GM18507 (cell line): ENCODE measurements at places on chromosomes 3 and 15.

DNA sequence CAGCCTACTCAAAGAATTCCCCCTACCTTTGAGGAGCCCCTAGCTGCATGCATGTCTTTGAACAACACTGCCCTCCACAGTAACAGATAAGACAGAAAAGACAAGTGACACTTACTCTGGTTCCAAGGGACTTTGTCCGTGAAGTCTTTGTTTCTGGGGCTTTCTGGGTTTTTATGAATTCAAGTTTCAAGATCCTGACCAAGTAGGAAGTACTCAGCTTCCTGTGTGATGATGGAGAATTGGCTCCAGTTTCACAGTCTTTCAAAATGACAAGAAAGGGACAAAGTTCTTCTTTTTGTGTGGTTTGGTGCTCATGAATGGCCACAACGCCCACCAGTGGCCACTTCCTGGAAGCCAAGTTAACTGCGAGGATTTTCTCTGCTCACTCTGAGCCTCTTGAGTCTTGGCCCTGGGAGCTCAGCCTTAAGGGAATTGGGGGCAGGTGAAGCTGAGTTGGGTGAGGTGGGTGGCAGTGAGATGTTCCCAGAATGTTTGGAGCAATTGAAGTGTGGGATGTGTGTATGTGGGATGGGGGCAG lies at the start of gene CCR1:
CCR1 (minus strand) TSS at position 147 of the 538 bp plus-strand sequence. CDS start 4,000 bp downstream, outside the sequence.
- DNase-seq, result peak; percentile 55

DNA sequence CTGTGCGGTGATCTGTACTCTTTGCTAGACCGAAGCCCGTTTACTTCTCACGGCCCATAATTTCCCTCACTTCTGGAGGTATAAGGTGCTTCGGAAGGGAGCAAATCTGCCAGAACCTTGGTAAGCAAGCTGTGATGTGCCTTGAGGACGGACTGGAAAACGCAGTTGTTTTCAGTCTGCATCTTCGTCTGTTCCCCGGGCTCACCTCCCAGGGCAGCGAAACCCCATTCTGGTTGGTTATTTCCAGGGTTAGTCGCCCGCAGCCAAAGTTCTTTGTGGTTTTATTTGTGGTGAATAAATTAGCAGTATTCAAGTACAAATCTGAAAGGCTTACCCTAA lies 401 bp downstream of the RAMAC start:
- DNase-seq, result no peak

GRCh38 chr3:23993556-23994243 lies 48.6 kb downstream of the NR1D2 start:
- no peak for DNase-seq

DNA sequence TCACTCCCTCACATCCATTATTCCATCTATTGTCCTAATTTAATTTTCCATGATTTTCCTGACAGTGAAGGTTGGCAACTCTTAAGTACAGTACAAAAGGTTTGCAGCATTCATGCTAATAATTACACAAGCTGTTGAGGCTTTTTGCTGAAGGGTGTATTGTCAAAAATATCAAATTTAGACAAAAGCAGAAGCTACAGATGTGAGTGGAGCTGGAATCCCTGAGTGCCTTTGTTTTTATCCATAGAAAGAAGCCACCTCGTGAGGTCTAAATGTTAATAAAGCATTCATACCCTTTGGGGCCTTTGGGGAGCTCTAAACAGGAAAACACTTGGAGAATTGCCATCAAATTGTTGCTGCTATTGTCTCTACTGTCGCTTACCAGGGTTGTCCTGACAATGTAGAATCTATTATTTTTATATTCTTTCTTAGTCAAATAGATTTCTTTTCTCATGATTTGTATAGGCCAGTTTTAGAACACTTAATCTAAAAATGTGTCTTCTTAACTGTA lies 185.8 kb upstream of the ROBO1 start:
- no peak for DNase-seq

DNA sequence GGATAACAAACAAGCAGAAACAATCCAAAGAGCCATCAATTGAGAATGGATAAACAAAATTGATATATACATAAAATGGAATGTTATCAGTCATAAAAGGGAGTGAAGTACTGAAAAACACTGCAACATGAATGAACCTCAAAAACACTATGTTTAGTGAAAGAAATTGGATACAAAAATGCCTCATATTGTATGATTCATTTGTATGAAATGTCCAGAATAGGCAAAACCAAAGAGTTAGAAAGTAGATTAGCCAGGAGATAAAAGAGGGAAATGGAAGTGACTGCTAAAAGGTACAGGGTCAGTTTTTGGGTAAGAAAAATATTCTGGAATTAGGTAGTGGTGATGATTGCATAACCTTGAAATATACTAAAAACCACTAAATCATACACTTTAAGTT lies 9.8 kb upstream of the SLC25A36 start:
- DNase-seq, result no peak

DNA sequence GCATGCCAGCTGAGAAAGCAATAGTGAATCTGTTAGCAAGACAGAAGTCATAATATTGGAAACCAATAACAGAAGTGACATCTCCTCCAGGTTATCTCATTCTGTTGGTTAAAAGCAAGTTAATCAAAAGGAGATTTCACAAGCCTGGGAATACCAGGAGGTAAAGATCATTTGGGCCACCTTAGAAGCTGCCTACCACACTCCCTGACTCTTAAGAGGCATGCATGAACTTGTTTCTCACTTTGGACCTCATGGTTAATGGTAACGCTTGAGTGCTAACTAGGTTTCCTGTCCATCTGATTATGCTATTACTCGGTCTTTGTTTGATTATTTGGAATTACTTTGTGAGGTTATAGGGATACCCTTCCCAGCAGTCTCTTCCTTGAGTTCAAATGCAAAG lies 650.8 kb upstream of the SGO1 start:
- no peak for DNase-seq

- no peak for DNase-seq
Measured at GRCh38 chr3:176739159-176739558, 458.1 kb downstream of the TBL1XR1 start.

GRCh38 chr3:62718515-62719320 lies 156.5 kb downstream of the CADPS start:
- no peak for DNase-seq

- DNase-seq, result no peak
Measured at GRCh38 chr3:111324645-111325044, 217.4 kb upstream of the CD96 start.

DNA sequence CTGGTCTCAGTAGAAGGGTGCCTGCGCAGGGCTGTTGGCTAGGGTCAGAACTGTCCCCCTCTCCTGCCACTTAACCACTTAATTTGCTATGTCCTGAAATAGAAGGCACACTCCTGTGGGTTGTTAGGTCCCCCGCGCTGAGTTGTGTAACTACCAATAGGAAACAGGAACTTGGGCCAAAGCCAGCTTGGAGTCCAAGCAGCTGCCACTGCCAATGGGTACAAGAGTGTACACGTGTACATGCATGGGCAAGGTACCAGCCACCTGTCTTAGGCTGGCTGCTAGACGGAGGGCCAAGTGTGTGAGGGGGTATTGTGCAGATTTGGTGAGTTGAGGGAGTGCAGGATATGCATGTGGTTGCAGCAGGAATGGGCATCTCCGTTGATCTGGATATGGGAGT lies 29.7 kb upstream of the POLG start:
- DNase-seq, result no peak

DNA sequence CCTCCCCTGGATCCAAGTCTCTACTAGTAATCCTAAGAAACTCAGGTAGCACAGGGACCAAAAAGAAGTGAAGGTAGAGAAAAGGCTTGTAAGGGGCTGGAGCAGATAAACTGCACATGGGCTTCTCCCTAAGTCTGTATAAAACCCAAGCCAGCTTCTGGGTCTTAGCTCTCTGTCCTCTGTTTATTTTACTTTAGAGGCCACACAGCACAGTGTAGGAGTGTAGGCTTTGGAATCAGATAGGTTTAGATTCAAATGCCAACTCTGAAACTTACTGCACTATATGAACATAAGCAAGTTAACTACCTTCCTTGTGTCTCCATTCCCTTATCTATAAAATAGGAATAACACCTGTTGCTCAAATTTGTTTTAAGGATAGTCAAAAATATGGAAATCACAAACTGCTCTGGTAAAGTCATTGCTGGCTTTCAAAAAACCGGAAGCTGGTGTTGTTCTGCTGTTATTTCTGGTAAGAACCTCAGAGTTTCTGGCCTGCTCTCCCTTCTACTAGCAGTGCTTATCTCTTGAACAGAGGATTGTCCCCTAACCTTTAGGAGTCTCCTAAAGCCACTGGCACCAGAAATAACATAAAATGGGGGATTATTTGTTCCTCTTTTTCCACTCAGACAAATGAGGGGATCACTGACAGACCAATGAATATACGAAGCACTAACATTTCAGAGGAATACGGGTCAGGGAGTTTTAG lies 33.8 kb downstream of the PIK3R4 start:
- DNase-seq, result no peak

DNA sequence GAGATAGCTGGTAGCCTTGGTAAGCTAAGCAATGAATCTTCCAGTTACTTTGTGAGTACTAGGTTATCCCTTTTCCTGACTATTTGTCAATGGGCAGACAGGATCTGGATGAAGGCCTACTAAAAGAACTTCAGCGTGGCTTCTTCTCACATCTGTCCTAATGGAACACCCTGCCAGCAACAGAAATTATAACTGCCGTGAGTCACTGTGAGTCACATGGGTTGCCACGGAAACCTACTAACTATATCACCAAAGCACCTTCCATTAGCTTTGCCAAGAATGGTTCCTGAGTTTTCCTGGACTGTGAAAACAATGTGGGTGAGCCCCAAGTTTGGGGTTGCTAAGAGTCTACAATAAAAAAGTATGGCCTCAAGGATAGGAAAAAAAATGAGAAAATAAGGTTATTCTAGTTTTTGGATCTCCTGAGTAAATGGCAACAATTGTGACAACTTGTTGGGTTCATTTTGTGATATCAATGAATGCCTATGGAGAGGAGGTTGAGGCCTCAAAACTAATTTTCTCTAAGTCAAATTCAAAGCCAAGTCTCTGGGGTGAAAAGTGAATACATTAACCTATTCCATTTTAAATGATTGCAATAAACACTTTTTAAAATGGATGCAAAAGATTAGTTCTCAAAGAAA lies 195.1 kb upstream of the ICE2 start:
- no peak for DNase-seq

DNA sequence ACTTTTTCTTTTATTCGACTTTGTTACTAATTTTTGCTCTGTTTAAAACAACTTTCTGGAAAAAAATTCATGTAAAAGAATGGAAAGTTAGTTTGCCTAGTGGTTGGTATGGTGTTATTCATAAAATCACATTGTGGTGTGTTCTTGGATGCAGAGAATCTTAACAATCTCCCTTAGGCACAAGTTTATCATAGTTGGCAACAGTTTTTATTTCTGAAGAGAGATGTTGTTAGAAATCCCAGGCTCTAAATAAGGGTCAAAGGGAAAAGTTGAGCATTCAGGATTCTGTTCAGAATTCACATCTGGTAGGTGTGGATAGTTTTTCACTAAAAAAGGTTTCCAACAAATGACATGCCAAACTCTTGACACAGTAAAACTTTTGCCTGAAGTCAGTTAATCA lies 6.4 kb downstream of the DUT start:
- no peak for DNase-seq

DNA sequence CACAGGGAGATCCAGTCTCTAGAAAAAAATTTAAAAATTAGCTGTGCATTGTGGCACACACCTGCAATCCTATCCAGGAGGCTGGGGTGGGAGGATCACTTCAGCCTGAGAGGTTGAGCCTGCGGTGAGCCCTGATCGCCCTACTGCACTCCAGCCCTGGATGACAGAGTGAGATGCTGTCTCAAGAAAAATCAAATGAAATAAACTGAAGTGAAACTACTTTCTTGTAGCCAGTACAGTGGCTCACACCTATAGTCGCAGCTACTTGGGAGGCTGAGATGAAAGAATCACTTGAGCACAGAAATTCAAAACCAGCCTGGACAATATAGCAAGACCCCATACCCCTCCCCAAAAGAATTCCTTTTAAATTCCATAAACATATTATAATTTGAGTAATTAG lies 35.4 kb downstream of the SMARCC1 start:
- DNase-seq, result no peak

- no peak for DNase-seq
Measured at GRCh38 chr3:41363830-41364523, 164.7 kb downstream of the CTNNB1 start.

DNA sequence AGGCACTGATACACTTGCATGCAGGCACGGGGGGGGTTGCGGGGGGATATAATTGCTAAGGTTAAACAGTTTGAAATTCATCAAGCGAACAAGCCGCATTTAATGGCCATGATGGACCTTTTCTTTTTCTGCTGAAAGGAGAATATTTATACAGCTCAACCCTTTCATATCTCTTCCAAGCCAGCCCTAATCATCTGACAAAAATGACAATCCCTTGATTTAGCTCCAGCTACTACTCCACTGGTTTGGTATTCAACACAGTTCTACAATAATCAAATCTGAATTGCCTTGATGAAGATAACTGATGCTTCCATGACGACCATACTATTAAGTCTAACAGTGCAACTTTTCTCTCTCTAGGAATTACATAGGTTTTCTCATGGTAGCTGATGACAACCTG lies 374.9 kb downstream of the PLCL2 start:
- DNase-seq, result no peak

DNA sequence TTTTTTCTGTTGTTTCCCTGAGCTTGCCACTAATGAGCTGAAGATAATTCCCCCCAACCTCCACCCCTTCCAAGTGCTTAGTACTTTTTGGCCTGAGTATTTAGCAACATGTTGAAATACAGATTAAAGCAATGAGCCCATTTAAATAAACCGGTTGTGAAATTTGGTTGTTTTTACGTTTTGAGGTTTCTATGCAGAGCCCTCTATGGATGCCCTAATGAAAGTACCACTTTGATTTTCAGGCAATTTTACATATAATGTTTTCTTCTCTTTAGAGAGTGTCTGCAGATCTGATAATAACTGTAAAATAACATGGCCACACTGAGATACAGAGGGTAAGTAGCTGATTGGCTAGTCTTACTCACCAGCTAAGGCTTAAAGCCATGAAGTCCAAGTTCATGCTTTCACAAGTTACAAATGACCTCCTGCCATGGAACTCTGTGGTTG lies 139.4 kb upstream of the SLC7A14 start:
- DNase-seq, result no peak

GRCh38 chr3:160135851-160136250 lies 89.4 kb upstream of the C3orf80 start:
- no peak for DNase-seq

GRCh38 chr3:108409800-108410178 lies 100.6 kb downstream of the MYH15 start:
- no peak for DNase-seq

DNA sequence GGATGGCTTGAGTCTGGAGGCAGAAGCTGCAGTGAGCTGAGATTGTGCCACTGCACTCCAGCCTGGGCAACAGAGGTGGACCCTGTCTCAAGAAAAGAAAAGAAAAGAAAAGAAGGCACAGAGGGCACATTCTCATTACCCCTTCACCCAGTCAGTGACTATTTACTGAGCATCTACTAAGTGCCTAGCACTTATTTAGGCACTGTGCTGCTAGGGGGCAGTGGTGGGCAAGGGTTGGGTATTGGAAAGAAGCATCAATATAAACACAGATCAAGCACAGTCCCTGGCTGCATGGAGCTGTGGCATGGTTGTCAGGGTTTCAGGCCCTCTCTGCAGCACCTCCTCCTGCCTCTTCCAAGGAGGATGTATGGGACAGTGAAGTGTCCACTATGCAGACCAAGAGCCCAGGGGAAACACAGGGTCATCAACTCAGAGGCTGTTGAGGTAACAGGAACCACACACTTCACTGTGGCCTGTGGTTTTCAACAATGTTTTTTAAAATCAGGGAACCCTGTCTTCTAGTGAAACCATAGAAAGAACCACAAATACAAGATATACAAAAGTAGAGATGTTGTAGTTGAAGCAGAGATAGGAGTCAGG lies 138.5 kb downstream of the RAB11A start:
- DNase-seq, result no peak
